ENCODE measurements at places on chromosomes 6 and 20.

GRCh38 chr6:148890096-148890495 is 143.3 kb downstream of the UST start:
- no peak for DNase-seq

DNA sequence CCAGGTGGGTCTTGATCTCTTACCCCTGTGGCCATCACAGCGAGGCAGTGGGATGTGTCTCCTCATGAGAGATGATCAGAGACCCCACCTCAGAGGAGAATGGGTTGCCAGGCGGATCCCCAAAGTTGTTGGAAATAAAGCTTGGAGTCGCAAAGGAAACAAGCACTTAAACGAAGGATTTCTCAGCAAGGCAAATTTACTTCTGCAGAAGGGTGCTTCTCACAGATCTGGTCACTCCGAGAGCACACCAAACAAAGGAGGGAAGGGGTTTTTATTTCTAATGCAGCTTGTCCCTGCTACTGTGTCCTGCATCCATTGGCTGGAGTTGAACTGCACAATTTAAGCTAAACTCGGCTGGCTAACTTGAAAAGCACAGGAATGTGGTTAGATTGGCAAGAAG is 466.6 kb upstream of the EYS start:
- no peak for DNase-seq

DNA sequence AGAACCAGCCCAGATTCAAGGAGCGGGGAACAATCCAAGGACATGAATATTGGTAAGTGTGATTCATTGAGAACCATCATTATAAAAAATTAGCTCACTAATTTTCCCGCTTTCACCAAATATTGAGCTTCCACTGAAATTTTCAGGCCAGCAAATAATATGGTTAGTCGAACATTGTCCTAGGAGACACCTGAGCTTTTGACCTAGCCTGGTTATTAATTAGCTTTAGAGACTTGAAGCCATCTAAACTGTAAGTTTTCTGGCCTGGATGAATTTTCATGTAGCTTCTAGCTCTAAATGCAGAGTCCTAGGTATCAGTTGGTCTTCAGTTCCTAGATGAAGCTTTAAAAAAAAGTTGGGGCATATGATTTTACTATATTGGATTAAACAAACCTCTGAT is 17.1 kb upstream of the RALGAPA2 start:
- DNase-seq = no peak

- DNase-seq = no peak
These were observed 279.6 kb upstream of the PRDM1 start for GRCh38 chr6:105806486-105806920.

DNA sequence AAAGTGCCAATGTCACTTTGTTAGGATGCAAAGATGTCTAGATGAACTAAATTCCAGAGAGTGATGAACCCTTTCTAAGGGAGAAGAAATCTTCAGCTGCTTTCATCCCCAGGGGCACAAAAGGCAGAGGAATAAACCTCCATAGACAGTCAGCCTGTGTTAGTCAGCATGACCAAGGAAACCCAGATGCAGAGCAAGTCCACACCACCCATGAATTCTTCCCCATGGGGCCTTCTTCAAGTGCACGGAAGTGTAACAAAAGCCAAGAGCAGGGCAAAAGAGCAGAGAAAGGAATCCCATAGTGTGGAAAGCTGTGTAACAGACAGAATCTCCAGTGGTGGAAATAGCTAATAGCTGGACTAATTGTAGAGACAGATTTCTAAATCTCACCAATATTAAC is 50.0 kb downstream of the DCDC2 start:
- DNase-seq = no peak

- DNase-seq = no peak
These were observed 403.4 kb downstream of the SYNE1 start for GRCh38 chr6:152233547-152234320.

DNA sequence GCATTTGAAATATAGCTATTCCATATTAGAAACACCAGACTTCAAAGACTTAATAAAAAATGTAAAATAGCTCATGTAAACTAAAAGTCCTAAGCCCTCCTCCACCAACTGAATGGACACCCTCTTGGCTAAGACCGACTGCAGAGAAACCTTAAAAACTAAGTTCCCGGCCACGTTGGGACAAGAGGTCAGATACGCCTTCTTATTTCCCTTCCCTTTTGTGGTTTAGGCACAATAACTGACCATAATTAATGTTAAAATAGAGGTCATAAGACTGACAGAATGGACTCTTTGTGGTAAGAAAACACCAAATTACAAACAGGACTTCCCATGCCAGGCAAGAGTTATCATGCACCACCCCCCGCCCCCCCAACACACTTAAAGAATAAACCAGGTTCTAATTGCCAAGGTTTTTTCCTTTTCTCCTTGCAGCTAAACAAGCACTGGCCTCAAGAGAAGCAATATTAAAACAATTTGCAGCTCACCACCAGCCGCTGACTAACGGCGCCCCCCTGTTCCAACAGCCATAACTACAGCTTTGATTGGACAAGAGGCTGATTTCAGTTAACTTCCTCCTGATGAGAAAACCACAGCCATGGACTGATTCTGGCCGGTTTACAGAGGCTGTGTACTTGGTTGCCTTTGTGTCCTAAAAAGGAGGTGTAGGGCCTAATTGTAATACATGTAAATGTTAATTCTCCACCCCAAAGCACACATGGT is 10.7 kb upstream of the LAMP5 start:
- DNase-seq = no peak

DNA sequence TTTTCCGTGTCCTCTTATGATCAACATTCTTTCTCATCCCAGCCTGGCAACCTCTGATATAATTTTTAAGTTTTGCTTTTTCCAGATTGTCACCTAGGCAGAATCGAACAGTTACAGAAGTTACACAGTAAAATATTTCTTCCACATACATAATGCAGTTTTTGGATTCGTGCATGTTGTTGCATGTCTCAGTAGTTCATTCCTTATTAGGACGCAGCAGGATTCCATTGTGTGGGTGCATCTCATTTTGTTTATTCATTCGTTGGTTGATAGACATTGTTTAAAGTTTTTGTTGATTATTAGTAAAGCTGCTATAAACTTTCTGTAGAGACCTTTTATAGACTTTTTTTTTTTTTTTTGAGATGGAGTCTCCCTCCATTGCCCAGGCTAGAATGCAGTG is 284.3 kb upstream of the FERMT1 start:
- no peak for DNase-seq

DNA sequence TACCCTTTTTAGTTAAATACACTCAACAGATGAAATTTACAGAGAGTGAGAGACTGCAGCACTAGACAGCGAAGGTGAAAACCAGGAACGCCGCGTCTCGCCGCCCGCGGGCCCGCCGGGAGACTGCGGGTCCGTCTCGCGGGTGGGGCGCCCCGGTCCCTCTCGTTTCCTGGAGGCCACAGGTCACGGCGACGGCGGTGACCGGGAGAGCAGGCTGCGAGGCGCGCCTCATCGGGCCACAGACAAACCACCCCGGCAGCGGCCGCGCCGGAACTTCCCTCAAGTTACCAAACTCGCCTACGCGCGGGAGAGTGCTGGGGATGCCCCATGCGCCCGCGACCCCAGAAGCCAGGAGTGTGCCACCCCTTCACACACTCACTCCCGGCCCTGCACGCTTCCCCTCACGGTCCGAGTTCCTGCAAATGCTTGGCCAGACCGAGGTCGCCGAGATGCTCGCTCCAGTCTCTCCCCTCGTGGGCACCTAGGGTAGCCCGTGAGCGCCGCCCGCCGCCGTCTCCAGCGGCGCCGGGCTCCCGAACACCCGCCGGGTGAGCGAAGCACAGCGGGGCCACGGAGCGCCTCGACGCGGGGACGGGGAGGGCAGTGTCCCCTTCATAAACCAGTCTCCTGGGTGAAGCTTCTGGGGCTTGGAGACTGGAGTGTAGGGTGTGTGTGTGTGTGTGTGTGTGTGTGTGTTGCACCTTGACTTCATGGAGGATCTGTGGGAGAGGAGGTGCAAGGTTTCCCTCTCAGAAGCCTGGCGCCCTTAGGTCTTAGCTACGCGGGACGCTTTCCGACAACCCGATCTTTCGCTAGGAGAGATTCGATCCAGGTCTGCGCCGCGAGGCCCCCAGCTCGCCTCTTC is 1.4 kb downstream of the BACH2 start:
- DNase-seq = peak; percentile 29

- no peak for DNase-seq
These were observed 93.7 kb upstream of the CD83 start for GRCh38 chr6:14023855-14024254.

DNA sequence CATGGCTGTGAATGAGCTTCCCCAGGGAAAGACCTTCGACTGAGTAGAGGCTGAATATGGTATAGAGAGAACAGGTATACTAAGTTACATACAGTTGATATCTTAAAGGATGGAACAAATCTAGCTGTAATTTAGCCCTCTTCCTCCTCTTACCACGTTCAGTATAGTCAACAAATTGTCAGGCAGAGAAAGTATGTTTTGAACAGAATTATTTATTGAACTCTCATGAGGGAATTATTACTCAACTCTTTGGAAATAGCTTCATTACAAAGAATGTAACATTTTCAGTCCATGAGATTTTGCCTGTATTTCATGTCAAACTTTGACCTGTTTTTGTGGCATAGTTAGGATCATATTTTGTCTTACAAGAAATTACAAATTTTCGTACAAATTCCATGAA is 63.0 kb downstream of the SH3BGRL2 start:
- no peak for DNase-seq
